Kidney glomerular epithelial cell (primary cell): ENCODE measurements at places on chromosomes 1 and 21.

DNA sequence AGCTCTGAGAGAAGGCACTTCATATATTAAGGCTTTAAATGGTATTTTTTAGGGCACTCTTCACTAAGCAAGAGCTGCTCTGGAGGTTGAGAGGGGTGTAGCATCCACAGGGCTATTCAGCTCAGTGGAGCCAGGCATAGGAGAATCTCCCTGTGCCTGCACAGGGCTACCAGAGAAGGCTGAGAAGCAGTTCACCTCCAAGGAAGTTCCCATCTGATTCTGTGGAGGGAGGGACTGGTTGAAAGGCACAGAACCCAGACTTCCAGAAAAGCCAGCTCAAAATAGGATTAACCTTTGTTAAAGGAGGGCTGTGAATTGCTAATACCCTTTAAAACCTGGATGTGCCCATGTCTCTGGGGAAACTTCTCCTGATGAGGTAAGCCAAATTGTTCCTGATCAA lies 304.5 kb downstream of the TTLL7 start:
- no peak for DNase-seq

DNA sequence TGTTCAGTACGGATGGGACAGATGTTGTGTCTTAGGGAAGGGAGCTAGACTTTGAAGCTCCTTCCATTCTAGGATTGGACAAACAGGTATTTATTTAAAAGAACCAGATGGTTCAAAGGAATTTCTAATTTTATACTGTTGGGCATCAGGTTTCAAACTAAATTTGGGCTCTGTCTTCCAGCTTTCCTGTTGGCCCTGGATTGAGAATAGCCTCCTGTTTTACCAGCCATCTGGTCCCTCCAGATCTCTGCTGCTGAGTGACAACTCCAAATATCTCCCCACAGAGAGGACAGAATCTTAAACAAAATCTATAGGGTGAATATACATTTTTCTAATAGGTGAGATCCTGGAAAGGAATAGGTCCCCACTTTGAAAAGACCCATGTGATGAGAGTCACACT lies 52.5 kb upstream of the CNIH3 start:
- DNase-seq, result no peak

DNA sequence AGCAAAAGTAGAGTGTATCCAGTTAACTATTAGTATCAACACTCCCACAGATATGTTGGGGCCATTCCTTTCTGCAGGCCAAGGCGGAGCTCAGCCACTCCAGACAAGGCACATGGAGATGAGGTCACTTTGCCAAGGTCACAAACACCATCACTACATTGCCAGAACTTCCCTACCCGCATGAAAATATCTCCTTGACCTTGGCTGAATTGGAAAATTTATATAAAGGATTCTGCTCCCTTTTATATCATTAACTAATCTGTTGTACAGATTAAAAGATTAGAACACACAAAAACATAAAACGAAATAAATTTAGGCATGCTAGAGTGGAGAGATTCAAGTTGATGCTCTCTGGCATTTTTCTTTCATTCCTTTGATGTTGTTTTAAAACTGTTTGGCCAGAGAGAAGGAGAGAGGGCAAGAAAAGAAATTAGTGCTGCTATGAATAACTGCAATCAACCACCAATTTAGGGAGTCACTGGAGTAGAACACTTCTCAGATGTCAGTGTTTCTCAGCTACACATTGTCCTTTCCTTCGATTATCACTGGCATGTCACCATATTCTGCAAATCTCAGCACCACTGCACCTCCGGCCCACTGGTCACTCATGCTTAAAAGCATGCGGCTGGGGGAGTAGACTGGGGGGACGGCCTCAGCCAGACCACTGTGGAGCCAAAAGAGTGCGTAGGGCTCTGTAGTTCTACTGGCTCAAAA lies 78.7 kb upstream of the ATP1B1 start:
- peak; percentile 86 for DNase-seq

DNA sequence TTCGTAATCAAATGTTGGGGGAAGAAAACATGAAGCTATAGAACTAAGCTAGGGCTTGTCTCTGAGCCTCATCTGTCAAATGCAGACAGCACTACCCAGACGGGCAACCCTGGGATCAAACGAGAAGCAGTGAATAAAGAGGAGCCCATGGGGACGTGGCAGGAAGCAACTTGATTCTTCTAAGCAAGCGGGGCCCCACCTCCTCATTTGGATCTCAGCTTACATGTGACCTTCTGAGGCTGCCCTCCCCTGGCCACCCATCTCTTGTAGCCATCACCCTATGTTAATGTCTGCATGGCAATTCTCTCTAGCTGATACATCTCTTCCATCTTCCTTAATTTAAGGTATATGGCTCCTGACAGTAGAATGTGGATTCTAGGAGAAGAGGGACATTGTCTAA lies 171.3 kb downstream of the IGSF21 start:
- DNase-seq, result no peak

- no peak for DNase-seq
These were observed 215.9 kb upstream of the L1TD1 start for GRCh38 chr1:61978796-61979195.

- DNase-seq, result no peak
These were observed 181.0 kb upstream of the JUN start for GRCh38 chr1:58964880-58965279.

- DNase-seq, result peak; percentile 14
These were observed 271.5 kb upstream of the TMEM51 start for GRCh38 chr1:14881775-14882672.

- DNase-seq, result peak; percentile 16
These were observed 210.0 kb upstream of the FOXD3 start for GRCh38 chr1:63112155-63112900.

DNA sequence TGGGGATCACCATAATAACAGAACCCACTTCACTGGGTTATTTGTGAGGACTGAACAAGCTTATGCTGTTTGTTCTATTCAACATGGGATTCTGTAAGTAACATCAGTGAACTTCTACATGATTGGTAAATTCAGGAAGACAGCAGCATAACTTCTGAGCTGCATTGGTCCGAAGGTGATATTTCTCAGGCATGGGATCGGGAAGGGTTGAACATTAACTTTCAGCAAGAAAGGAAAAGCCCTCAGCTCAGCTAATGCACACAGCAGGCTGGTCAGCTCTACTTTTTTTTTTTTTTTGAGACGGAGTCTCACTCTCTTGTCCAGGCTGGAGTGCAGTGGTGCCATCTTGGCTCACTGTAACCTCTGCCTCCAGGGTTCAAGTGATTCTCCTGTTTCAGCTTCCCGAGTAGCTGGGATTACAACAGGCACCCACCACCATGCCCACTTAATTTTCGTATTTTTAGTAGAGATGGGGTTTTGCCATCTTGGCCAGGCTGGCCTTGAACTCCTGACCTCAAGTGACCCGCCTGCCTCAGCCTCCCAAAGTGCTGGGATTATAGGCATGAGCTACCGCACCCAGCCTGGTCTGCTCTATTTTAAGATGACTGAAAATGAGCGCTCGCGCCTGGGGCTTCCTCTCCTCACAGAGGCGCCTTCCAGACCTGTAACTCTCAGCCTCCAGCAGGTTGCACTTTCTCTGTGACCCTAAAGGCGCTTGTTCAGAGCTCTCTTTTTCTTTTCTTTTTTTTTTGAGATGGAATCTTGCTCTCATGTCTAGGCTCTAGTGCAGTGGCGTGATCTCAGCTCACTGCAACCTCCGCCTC lies 42.2 kb downstream of the ECE1 start:
- DNase-seq, result no peak

DNA sequence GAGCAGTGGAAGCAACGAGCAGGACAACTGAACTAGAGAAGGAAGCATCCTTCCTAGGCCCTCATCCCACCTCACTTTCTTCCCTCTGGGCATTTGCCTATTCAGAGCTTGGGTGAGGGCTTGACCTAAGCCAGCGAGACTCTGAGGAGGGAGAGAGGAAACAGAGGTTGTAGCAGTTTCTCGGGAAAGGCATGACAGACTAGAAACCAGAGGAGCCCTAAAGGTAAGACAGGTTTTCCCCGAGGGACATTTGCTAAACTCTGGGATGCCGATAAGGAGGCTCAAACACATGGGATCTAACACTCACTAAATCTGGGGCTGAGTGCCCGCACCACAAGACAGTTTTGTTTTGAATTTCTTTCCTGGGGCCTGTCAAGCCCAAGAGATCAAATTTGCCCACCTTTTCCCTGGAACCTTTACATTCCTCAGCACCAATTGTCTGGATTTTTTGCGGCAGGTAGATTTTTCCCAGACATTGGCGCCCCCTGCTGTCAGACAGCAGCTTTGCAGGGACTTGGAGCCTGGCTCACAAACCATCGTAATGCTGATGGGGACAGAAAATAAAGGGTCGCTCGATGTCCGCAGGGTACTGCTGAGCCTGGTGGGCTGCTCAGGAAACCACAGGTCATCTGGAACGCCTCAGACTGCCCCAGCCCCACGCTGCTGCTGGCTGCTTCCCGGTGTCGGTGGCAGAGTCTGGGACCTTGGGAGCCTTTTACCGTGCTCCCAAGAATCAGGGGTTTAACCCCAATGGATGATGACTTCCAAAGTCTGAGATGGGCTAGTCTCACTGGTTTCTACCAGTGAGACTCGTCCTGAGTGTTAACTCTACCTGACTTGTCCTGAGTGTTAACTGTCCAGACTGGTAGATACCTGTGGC lies 23.4 kb upstream of the TSPAN2 start:
- DNase-seq, result peak; percentile 15

GRCh38 chr1:242057745-242058115 lies 58.8 kb upstream of the MAP1LC3C start:
- no peak for DNase-seq

DNA sequence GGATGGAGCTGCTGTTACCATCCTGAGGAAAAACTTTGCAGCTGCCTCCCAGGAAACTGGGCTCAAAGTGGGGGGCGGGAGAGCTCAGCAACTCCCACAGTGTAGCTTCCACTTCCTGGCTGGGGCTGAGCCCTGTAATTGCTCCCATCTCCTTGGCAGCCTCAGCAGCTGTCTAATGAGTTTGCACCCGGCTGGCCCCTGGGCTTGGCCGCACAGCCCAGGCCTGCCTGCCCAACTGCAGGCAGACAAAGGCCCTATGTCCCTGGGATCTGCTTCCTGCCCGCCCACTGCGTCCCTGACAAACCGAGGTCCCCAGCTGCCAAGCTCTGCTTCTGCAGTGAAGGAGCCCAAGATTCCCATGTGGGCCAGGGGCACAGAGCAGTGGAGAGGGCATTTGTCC lies 30.1 kb downstream of the EDN2 start:
- no peak for DNase-seq

GRCh38 chr1:79817031-79817560 lies 810.6 kb upstream of the ADGRL4 start:
- DNase-seq, result no peak

DNA sequence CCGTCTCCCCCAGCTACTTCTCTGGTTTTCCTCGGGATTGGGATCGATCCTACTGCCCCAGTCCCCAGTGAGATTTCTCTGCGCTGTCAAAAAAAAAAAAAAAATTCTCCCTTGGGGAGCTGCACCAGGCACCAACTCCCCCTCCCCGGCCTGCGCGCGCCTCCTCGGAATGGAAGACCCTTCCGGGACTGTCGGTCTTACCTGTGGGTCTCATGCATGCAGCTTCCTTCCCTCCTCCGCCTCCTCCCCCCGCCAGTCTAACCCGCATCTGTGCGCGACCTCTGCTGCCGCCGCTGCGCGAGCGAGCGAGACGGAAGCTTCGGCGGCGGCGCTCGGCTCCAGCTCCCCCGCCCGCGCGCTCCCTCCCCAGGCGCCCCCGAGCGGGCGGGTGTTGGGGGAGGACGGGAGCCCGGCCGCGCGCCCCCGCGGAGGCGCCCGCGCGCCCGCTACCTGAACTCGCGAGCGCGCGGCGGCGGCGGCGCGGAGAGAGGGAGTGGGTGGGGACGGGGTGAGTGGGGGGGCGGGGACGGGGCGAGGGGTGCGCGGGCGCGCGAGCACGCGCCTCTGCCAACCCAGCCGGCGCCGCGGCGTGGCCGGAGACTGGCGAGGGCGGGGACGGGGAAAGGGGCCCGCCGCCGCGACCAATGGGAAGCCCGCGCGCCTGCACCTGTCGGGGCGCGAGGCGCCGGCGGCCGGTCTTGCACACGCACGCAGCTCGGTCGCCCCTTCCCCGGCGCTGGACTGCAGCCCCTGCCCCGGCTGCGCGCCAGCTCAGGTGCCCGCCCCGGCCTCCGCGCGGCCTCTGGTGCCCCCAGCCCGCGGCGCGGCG lies at the start of gene SUSD4:
Gene SUSD4 (minus strand): TSS at position 321 of the 829 bp plus-strand sequence. CDS start 751 bp downstream, outside the sequence.
- peak; percentile 46 for DNase-seq

- peak; percentile 50 for DNase-seq
These were observed 554 bp upstream of the SLC39A1 start for GRCh38 chr1:153963850-153964331.

DNA sequence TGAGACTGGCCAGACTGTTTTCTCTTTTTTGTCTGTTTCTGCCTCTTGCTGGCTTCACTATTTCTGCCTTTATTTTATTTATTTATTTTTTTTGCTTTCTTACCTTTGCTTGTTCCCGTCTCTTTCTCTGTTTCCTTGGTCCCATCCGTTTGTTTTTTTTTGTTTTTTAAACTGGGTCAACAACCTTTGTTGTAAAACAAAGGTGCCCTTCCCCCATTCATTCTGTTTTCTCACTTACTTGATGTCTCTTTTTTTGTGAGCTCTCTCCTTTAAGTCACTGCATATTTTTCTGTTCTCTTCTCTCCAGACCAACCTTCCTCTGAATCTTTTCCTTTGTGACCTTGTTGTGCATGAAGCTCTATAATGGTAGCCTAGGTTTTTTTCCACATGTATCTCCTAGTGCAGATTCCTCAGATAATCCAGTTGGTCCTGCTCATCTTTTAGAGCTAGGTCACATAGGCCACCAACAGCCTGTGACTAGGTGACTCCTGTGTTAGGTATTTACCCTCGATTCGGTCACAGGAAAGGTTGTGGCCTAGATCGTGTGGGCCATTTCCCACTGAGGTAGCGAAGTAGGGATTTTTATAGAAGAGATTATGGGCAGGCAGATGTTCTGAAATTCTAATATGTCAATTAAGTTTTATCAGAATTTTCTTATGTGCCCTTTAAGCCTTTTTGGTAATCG lies 15.9 kb downstream of the GNAI3 start:
- no peak for DNase-seq

DNA sequence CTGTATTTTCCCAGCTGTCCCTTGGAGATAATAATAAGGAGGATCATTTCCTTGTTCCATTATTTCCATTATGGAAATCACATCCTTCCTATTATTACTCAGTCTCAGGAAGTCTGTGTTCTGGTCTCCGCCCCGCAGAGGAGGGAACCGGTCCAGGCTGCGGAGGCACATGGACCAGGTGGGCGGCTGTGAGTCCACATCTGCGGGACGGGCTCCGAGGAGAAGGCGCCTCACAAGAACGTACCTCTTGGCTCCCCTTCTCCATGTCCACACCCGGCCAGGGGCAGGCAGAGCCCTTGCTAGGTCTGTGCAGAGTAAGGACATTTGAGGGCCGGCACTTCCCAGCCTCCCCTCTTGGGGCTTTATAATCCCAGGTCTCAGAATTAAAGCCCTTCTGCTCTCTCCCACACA lies 14.6 kb downstream of the RAB7B start:
- no peak for DNase-seq

GRCh38 chr21:36321325-36322082 lies 1.5 kb downstream of the MORC3 start:
- DNase-seq, result peak; percentile 19
